ENCODE measurements at places on chromosomes 2 and 18.

GRCh38 chr2:176682278-176682677, 413.0 kb downstream of the MTX2 start:
- DNase-seq: no peak

DNA sequence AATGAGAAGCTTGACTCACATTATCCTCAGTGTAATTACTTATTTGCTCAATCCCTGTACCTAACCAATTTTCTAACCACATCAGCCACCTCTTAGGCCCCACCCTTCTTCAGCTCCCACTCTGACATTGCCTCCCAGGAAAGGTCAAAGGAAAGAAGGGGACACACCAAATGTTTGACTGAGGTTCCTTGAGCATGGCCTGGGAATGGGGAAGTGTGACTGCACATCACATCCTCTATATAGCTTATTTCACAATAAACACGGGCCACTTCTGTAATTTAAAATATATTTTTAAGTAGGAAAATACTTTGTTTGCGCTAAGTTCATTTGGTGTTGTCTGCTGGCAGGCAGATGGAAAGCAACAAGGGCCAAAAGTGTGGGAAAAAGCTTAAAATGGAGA, 3.0 kb upstream of the FIGLA start:
- DNase-seq: no peak

- peak; percentile 86 for DNase-seq
Measured at GRCh38 chr2:153871231-153872221, at the start of gene GALNT13. Gene GALNT13 (plus strand): TSS chr2:153871922.

DNA sequence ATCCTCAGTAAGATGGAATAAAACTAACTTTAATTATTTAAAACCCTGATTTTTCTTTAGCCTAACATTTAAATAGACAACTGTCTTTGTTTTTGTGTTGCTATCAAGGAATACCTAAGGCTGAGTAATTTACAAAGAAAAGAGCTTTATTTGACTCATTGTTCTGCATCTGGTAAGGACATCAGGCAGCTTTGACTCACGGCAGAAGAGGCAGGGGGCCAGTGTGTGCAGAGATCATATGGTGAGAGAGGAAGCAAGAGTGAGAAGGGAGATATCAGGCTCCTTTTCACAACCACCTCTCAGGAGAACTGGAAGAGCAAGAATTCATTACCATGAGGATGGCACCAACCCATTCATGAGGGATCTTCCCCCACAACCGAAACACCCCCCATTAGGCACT, 64.6 kb upstream of the TFPI start:
- DNase-seq: no peak

GRCh38 chr18:79738581-79739439, 58.9 kb upstream of the KCNG2 start:
- no peak for DNase-seq

GRCh38 chr18:64276311-64277090, 127.6 kb upstream of the LINC00305 start:
- DNase-seq: no peak

- no peak for DNase-seq
Measured at GRCh38 chr2:189641002-189641401, 20.3 kb upstream of the ASNSD1 start.

All from substantia nigra (tissue), 51 donors.